GF-D8 (cell line): ENCODE measurements at places on chromosomes 16 and 17.
A peak's percentile ranks its signal among the peaks of the same experiment; 100 is the strongest.

- no peak for DNase-seq
These were observed 103.1 kb downstream of the STX8 start for GRCh38 chr17:9472541-9472940.

- DNase-seq = no peak
These were observed 157.2 kb downstream of the TMEM132E start for GRCh38 chr17:34736611-34737010.

GRCh38 chr16:78237841-78238240 lies 138.4 kb downstream of the WWOX start:
- no peak for DNase-seq

GRCh38 chr16:71409011-71409775 lies 32.7 kb downstream of the TLE7 start:
- no peak for DNase-seq

GRCh38 chr17:82845163-82845807 lies 5.5 kb upstream of the ZNF750 start:
- no peak for DNase-seq

- DNase-seq = no peak
These were observed 498 bp downstream of the SMYD4 start for GRCh38 chr17:1829216-1829591.

- no peak for DNase-seq
These were observed 23.0 kb downstream of the USP6 start for GRCh38 chr17:5138616-5139457.

- DNase-seq = no peak
These were observed 22.7 kb downstream of the HAPSTR1 start for GRCh38 chr16:9114112-9114511.

- DNase-seq = no peak
These were observed 132.0 kb downstream of the C16orf78 start for GRCh38 chr16:49505556-49505955.

- DNase-seq = no peak
These were observed 1.9 kb downstream of the RUNDC1 start for GRCh38 chr17:42982266-42982665.

GRCh38 chr17:39607851-39608130 lies at the start of gene NEUROD2:
TSS of gene NEUROD2 (minus strand) at chr17:39607920. CDS start at chr17:39606599, 1,321 bp downstream.
- no peak for DNase-seq

GRCh38 chr16:84344781-84345180 lies 23.6 kb upstream of the ATP2C2 start:
- DNase-seq = no peak

DNA sequence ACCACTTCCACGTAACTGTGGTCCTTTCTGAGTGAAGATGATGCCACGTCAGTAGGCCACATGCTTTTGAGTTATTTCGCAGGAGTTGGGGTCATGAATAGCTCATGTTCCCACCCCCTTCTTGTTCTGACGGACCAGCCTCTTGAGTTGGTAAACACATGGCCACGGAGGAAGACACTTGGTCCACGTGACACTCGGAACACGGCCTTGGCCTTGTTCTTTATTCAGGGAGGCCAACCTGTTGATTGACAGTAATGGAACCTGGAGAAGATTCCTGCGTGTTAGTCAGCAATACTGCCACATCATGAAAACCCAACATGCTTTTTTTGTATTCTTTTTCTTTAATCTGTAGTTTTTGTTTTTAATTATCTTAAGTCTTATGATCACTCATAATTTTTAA lies 56.3 kb downstream of the SEC14L1 start:
- DNase-seq = no peak

DNA sequence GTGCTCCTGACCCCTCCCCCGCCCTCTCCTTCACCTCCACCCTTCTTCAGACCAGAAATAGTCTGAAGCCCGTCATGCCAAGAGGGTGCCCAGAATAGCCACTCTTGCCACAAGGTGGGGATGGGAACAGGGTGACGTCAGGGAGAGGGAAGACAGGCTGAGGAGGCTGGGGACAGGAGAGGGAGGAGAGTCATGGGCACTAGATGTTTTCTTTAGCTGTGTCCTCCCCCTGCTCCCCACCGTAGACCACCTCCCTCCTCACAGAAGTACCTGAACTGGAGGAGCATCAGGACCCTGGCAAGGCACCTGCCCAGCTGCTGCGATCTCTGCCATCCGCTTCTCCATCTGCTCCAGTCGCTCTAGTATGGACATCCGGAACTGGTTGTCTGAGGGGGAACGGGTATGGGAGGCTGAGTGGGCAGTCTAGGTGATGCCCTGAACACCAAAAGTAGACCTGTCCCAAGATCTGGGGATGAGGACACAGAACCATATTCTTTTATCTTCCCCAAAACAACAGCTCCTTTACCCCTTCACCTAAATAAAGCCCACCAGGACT lies 6.6 kb upstream of the SPAG7 start:
- no peak for DNase-seq

DNA sequence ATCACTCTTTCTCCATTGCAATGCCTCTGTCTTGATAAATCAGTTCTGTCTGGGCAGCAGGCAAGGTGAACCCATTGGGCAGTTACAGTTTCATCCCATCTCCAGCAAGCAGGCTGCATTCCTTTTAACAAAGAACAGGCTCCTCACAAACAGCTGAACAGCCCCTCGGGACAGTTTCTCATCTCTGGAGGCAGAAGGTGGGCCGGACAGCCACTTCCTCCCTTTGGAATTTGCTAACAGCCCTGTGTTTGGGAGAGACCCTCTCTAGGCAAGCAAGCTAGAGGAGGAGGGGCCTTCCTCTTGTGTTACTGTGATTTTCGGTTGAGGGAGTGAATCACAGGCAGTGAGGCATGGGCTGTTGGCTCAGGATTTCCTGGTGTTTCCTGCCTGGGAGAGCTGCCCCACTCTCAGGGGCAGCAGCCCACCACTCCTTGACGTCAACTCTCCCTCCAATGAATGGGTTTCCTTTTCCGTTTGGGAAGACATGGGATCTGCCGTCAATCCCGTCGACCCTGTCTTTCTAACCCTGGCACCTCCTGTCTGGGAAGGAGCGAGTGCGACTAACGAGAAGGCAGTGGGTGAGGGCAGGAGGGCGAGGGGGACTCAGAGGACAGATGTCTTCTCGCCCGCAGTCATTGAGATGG lies 3.7 kb upstream of the PGS1 start:
- no peak for DNase-seq

DNA sequence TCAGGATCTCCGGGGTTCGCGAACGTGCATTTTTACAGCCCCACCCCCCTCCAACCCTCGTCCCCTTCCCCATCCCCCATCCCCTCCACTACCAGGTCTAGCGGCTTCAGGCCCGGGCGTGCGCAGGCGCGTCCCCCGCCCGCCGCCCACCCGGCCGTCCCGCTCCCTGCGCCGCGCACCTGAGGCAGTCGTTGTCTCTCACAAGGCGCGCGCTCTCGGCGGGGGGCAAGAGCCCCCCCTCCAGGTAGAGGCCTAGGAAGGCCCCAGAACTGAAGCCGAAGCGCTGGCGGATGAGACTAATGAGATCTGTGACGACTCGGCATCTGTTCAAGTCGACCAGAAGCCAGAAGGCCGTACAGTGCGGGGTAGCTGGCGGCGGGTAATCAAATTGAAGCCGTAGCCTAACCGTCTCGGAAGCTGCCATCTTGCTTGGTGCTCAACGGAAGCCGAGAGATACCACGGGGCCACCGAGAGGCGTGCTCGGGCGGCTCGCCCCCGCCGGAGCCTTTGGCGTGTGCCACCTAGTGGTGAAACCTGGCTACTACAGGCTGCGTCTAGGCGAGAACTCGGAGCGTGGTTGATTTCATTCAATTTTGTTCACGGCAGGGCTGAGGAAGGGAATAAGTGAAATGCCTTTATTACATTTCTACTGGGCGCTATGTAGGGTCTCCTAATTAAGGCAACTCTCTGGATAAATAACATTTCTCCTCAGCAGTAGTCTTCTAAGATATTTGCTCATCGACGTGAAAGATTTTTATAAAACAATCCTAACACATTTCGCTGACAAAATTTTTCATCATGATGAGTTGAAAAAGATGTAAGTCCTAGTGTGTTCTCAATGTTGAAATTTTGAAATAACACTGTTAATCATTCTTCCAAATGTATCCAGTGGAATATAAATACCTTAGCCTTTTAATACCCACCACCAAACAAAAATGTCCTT lies at the start of gene COIL:
Gene COIL, minus strand, starts transcription at position 455 of the 943 bp plus-strand sequence. Its CDS starts 31 bp downstream, at position 424.
- peak; percentile 80 for DNase-seq

GRCh38 chr17:4643676-4644075 lies 2.2 kb upstream of the ALOX15 start:
- DNase-seq = no peak

DNA sequence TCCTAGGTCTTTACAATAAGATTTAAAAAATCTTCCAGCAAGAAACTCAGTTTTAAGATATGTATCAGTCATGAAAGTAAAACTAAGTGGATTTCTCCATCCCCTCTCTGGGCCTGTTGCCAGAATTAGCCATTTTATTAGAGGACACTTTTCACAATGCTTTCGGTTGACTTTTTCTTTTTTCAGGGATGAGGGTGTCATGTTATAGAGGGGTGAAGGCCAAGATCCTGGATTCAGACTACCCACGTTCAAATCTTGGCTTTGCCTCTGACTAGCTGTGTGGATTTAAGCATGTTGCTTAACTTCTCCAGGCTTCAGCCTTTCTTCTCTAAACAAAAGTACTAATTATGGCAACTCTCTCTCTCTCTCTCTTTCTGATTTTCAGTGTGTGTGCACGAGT lies 111.7 kb upstream of the COX10 start:
- no peak for DNase-seq

DNA sequence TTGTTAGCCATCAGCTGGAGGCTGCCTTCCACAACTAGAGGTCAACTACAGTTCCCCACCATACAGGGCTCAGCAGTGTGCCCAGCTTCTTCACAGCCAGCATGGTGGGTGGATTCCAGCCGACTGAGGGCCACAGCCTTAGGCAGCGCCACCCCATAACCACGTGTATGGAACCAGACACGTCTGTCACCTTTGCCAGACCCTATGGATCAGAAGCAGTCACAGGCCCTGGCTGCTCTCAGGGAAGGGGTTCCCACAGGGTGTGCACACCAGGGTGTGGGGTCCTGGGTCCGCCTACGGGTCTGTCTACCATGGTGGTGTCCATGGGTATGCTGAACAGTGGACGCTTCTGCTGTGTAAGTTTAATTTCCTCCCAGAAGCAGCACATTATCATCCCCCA lies 265.0 kb upstream of the FOXF1 start:
- DNase-seq = no peak

DNA sequence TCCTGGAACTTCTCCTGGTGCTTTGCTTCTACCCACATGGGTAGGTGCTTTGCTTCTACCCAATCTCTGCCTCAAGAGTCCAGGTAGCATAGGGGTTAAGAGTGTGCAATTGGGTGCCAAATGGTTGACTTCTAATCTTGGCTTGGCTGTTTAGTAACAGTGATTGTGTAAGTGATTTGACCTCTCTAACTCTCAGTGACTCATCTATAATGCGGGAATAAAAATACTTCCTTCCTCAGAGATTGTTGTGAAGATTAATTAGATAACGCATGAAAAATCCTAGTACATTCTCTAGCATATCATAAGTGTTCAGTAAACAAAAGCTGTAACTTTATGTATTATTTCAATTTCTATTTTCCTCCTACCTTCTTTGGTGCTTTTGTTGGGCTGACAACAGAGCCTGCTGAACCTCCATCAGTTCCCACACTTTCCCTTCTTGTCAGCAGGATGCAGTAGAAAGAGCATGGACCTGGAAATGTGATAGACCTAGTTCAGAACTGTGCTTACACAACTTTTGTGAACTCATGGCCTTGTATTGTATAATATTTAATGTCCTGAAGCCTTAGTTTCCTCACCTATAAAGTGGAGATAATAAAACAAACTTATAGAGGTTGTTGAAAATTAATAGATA lies 72.9 kb upstream of the SMIM36 start:
- peak; percentile 28 for DNase-seq

DNA sequence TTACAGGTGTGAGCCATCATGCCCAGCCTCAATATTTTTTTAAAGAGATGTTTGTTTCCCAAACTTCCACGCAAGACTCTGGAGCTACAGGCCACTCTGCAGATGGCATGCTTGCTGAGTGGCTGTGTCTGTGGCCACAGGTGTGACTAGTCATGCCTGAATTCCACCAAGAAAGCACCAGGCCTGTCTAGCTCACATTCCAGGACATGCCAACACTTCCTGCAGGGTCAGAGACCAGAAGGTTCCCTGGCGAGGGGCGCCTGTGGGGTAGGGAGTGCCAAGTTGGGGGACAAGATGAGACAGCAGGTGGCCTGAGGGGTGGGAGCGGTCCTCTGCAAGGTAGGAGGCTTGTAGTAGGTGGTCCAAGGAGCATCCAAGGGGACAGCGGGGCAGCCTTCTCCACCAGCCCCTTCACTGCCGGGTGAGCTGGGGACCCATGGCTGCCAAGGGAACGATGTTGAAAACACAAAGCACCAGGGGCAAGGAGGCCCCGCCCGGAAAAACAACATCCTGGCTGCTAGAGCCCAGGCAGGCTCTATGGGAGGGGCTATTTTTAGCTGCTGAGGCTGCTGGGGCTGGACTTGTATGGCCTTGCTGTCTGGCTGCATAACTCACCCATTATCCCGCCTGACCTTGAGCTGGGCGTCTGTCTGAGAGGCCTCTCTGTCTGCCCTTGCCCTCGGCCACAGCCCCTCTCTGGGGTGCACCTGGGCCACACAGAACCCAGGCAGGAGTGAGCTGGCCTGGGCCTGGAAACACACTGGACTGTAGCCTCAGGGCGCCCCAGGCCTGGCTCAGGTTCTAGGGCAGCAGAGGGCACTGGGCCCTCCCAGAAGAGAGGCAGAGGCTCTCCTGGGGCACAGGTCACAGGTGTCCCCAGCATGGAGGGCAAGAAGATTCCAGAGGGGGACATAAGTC lies 5.7 kb downstream of the TRIM47 start:
- DNase-seq = no peak

DNA sequence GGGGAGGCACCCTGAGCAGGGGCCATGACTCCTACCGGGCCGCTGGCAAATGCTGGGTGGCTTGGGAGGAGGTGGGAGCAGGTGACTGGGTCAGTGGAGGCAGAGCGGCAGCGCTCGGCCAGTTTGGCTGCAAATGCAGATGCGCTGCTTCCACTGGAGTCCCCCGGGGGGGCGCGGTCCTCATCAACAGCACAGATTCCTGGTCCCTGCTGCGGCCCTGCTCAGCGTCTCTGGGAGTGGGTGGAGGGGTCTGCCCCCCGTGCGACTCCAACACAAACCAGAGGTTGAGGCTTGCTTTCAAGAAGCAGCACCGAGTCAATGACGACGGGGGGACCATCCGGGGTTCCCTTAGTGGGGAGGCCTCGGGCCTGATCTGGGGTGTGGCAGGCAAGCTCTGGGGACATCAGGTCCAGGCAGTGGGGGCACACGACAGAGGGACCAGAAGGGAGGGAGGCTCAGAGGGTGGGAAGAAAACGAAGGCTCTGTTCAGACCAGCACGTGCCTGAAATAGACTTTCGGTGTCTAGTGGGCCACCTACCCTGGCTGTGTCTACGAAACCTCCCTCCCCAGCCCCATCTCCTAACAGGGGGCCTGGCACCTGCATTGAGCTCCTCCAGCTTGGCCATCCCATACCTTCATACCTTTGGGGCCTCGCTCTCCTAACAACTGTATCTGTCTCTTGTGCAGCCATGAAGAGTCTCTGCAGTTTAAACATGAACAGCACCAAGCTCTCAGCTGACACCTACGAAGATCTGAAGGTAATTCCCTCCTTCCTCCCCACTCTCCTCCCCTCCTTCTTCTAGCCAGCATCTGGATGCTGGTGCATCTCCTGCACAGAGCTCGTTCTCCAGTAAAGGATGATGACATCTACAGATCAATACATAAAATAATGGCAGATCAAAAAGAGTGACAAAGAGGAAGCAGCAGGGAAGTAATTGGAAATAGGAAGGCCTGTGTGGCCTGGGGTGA lies 72.5 kb upstream of the PLCG2 start:
- DNase-seq = no peak
